ENCODE measurements at places on chromosomes 7 and 10. TPM values are rescaled to one million over a fixed set of nuclear protein-coding genes. Genes with fewer than 3 reads are reported as not detected.

- DNase-seq: no peak
These were observed 34.2 kb downstream of the C10orf71 start for GRCh38 chr10:49333192-49333591.

DNA sequence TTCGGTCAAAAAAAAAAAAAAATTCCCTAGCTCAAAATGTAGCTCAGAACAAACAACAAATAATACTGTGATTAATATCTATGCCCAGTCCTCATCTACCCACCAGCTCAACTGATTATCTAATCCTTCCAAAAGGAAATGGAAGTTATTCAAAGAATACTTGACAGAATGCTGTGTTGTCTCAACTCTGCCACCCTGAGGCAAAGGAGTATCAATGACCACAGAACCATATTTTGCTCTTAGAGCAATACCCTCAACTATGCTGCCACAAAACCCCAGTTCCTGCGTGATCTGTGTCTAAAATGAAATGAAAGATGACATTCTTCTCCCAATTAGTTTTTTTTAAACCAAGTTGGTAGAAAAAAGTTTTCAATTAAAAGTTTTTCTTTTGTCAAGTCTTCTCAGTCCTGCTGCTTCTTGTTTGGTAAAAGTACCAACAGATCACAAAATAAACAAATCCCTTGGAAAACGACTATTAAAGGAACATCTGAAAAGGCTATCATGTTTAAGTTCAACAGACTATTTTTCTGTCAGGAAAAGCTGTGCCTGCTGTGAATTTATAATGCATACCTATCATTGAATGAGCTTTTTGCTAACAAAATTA, 21.6 kb downstream of the RBM28 start:
- DNase-seq: no peak

INSYN2A gene
- total RNA-seq: 0.53 TPM

COBL gene
- total RNA-seq: not detected

- no peak for DNase-seq
These were observed 5.9 kb upstream of the LRRC18 start for GRCh38 chr10:48945441-48946130.

GRCh38 chr7:133789974-133790373, 337.2 kb upstream of the LRGUK start:
- DNase-seq: no peak

DNA sequence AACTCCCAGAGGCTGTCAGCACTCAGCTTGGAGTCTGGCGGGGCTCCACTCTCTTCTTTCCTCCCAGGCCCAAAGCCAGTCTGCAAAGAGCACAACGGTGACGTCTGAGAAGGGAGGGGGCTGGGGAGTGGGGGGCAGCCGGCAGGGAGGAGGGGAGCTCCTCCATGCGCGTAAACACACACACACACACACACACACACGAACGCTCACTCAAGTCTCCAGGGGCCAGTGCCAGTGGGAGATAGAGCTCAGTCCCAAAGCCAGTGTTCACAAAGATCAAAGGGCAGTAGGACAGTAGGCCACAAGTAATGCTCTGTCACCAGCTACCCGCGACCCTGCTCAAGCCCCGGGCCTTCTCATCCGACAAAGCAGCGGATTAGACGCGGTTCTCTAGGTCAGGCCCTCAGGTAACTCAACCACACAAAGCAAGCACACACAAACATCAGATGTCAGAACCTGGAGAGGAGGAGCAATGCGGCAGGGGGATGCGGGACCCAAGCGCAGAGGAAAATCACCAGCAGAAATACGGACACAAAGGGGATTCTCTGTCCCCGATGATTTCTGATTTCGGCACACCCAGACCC, 19.9 kb downstream of the TCAF1 start:
- DNase-seq: no peak

- no peak for DNase-seq
These were observed 6.1 kb downstream of the IQUB start for GRCh38 chr7:123528265-123528664.

GRCh38 chr7:67690700-67691099, 694.1 kb downstream of the TYW1 start:
- no peak for DNase-seq

GRCh38 chr10:102150970-102151773, 1.0 kb upstream of the NOLC1 start:
- DNase-seq: no peak

- DNase-seq: no peak
These were observed 39.6 kb downstream of the TSPAN15 start for GRCh38 chr10:69490876-69491275.

MINPP1 gene
- total RNA-seq: 39.6 TPM

DNA sequence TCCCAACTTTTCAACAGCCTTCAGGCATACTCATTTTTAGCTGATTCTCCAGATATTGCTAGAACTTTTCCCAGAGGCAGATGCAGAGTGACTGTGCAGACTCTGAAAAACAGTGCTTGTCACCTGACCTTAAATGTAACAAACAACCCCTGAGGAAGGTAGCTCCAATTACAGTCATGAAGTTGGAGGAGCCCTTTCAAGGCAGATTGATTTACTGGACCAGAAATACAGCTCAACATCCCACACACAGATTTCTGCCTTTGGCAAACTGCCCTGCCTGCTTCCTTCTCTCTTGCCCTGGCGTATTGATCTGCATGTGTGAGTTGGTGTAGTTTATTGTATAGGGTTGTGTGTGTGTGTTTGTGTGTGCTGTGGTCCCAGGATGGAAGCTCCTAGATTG, 38.5 kb downstream of the PYROXD2 start:
- DNase-seq: no peak

GRCh38 chr7:47711776-47712175, 129.9 kb upstream of the TNS3 start:
- no peak for DNase-seq

- no peak for DNase-seq
These were observed 31.5 kb downstream of the MBL2 start for GRCh38 chr10:52740913-52741675.

Data from glomerular endothelial cell (primary cell).